BJ (cell line): ENCODE measurements at places on chromosomes 6 and 20.

DNA sequence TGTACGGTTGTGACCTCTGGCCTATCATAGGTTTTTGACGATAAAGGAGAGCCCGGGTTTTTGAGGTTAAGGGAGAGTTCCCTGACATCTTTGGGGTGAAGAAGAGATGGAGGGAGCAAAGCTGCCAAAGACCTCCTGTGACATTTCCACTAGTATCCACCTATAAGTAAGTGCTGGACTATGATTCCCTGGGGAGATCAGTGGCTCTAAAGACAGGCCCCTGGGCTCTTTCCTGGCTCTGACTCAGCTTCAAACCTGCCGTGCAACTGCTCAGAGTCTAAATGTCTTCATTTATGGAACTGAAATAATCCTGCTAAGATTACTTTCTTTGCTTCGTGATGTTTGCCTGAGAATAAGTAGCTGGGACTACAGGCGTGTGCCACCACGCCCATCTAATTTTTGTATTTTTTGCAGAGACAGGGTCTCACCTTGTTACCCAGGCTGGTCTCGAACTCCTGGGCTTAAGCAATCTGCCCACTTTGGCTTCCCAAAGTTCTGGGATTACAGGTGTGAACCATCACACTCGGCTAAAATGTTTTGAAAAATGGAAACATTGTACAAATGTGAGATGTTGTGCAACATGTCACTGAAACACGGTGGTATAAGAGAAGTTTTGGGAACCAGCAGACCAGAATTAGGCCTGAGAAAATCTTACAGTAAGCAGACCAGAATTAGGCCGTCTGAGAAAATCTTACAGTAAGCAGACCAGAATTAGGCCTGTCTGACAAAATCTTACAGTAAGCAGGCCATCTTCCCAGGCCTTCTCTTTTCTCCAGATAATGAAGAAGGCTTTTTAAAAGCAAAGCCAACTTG lies 1.1 kb upstream of the PAQR8 start:
- no peak for DNase-seq

- DNase-seq: no peak
These were observed 21.8 kb downstream of the TGM2 start for GRCh38 chr20:38143238-38143645.

DNA sequence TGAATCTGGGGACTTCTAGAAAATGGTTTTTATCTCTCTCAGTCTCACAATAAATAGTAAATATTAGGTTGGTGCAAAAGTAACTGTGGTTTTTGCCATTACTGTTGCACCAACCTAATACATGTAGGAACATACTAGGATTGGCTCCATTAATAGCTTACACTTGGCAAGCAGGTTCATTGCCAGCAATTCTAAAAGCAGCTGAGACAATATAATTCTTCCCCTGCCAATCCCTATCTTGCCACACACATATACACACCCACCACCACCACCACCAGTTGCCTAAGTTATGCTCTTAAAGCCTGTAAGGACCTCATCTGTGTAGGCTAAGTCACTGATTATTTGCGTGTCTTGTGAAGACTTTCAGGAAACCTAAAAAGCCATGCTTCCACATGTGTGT lies 145.1 kb downstream of the KIF16B start:
- DNase-seq: no peak

DNA sequence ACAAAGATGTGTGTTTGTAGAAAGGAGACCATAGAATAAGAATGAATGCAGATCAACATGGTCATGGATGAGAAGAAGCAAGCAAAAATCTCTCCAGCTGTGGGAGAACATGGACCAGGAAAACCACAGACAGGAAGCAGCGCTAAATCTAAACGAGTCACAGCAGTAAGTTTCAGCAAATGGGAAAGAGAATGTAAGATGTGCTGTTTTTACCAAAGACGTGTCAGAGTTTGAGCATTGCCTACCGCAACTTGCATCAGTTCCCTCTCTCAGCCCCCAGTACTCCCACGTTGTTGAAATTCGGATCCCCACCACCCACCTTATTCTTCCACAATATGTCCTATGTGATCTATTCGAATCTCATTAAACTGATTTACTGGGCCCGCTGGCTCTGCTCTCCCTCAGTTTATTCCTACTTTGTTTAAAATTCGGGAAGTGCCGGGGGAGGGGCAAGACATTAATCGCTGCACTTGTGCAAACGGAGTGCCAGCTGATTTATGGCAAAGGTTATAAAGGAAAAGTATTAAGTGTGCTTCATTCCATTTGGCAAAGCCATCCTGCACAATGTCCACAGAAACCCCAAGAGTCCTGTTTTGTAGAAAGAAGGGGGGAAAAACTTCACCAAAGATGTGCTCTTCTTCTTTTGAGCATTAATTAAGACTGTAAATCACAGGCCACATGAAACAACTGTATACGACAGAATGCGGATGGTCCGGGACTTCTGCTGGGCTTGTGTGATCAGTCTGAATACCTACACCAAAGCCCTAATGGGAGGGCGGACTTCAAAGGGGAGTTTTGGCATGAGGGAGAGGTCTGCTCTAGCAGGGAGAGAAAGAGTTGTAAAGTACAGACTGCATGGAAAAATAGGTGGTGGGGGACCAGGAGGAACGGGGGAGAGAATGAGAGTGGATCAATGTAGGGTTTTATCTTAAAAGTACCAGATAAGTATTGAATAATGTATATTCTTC lies 59.1 kb upstream of the PRDM1 start:
- no peak for DNase-seq

GRCh38 chr20:62183426-62184142 lies 756 bp downstream of the MTG2 start:
- no peak for DNase-seq

- no peak for DNase-seq
These were observed 16.2 kb upstream of the SSTR4 start for GRCh38 chr20:23018941-23019340.

DNA sequence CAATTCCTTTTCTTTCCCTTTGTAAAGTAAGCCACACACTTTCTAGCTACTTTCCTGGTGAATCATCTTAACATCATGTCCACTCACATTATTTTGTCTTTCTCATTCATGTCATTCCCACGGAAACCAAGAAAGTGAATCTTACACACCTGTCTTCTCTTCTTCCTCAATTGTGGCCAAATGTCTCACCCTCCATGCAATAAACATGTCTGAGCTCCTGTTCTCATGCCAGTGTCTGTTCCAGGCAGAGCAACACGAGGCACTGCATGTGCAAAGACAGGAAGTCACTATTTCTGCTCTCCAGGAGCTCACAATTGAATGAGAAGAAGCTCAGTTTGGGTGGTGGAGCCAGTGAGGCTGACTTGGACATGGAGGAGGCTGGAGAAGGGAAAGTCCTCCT lies 29.0 kb upstream of the TMEM244 start:
- DNase-seq: peak; percentile 47

GRCh38 chr6:78835817-78836216 lies 31.5 kb upstream of the IRAK1BP1 start:
- no peak for DNase-seq

GRCh38 chr6:33432546-33432945 lies 12.7 kb downstream of the SYNGAP1 start:
- no peak for DNase-seq

GRCh38 chr20:44026647-44027342 lies 112.1 kb downstream of the TOX2 start:
- no peak for DNase-seq

DNA sequence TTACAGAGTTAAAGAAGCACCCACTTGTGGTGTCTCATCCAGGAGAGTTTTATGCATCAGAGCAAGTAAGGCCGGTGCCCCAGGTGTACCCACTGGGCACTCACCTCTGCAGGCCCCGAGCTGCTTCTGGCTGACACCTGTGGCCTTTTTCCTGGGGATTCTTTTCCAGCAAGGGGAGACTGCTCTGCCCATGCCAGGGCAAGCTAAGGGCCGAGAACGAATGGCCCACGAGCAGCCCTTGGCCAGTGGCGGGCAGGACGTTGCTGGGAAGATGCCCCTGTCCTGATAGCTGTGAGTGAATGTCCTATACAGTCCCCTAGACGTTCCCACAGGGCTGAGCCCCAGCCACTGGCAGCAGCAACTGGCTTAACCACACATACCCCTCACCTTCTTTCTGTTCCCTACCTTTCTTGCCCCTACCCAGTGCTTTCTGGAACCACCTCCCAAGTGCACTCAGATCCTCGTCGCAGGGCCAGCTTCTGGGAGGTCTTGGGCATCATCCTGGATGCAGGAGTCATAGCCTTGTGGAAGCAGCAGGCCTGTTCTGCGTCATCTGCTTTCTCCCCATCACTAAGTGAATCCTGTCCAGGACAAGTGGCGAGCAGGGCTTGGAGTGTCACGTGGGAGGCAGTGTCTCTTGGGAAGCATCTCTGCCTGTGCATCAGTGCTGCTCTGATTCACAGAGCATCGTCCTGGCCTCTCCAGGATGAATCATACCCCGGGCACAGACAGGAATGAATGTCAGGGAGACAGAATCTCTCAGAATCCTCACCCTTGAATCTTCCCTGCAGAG lies 32.5 kb downstream of the SYNDIG1 start:
- DNase-seq: peak; percentile 64
